ENCODE measurements at places on chromosomes 11 and 22.

- peak; percentile 90 for DNase-seq
Measured at GRCh38 chr11:63917692-63918506, 935 bp upstream of the RCOR2 start.

GRCh38 chr11:21427726-21428125 lies 758.3 kb downstream of the NELL1 start:
- no peak for DNase-seq

GRCh38 chr11:123406441-123407129 lies 23.5 kb upstream of the GRAMD1B start:
- DNase-seq = no peak

DNA sequence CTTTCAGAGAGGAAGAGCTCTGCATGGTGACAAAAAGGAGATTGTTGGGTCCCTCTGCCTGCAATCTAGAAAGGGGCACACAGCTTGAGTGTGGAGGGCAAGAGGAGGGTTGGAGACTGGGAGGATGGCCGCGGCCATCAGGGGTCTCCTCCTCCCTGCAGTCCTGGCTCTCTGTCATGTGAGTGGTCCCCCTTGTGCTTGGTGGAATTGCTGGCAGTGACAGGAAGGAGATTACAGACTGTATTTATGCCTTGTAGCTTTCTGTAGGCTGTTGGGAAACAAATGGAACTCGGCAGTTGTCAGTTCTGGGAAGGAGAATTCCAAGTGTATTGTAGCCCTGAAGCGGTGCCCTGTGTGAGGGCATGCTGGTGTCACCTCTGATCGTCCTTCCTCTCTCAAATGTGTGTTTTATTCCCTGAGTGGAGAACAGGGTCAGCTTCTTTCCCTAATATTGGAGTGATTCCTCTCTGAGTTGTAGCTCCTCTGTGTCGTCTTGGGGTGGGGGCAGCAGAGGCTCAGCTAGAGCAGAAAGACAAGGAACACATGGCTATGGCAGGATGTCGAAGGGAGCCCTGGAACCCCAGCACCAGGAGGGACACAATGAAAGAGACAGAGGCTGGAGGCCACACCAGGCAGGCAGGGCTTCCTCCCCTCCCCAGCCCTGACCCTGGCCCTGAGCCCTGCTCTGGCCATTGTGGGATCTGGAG lies 163.1 kb downstream of the PKNOX2 start:
- no peak for DNase-seq

- DNase-seq = no peak
Measured at GRCh38 chr11:14764579-14765527, 121.2 kb downstream of the PDE3B start.

- no peak for DNase-seq
Measured at GRCh38 chr11:79186669-79187068, 254.2 kb downstream of the TENM4 start.

- no peak for DNase-seq
Measured at GRCh38 chr11:2655834-2656622, 43.8 kb downstream of the KCNQ1OT1 start.

DNA sequence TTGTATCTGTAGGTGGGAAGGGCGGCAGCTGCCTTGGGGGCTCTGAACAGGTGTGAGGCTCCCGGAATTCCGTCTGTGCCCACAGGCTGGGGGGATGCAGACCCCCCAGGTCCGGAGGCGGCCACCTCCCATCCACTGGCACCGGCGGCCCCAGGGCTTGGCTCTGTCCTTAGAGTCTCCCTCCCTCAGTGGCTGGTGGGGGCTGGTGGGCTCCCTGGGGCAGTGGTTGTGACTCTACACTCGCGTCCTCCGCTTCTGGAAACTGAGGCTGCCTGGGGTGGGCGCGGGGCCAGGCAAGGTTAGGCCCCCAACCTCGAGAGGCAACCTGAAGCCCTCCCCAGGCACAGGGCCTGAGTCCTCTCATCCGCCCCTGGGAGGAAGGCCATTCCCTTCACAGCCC lies 1305.4 kb downstream of the BRD1 start:
- DNase-seq = no peak

DNA sequence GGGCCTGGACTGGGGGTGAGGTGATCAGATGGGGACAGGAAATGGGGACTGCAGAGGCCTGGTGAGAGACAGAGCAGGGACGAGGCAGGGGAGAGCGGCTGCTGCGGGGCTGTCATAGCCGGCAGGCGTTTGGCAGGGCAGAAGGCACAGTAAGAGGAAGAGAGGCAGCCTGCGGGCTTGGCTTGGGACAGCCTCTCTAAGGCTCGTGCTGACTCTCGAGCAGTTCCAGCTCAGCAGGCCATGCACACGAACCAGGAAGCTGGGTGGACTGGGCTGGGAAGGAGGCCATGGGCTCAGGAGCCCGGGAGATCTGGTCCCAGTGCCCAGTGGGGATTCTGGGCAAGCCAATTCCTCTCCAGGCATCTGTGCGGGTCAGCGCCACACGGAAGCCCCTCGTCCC lies 19.6 kb upstream of the EIF3D start:
- DNase-seq = no peak

DNA sequence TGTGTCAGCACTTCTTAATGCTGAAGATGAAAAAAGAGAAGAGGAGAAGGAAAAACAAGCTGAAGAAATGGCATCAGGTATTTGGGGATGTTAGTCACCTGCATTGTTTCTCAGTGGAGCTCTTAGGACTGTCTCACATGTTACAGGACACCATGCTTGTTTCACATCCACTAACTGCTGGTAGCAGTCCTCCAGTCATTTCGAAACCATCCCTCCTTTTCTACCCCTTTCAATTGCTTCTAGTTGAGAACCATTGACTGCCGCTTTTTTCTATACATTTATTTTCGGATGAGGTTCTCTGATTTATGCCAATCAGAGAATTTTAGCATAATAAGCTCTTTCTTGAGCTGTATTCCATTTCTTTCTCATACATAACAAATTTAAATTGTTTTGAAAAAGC lies 21.5 kb downstream of the BIRC2 start:
- DNase-seq = no peak

GRCh38 chr11:3058753-3059664 lies 1.8 kb upstream of the CARS1 start:
- no peak for DNase-seq

GRCh38 chr11:81772166-81772565 lies 961.5 kb downstream of the FAM181B start:
- no peak for DNase-seq

DNA sequence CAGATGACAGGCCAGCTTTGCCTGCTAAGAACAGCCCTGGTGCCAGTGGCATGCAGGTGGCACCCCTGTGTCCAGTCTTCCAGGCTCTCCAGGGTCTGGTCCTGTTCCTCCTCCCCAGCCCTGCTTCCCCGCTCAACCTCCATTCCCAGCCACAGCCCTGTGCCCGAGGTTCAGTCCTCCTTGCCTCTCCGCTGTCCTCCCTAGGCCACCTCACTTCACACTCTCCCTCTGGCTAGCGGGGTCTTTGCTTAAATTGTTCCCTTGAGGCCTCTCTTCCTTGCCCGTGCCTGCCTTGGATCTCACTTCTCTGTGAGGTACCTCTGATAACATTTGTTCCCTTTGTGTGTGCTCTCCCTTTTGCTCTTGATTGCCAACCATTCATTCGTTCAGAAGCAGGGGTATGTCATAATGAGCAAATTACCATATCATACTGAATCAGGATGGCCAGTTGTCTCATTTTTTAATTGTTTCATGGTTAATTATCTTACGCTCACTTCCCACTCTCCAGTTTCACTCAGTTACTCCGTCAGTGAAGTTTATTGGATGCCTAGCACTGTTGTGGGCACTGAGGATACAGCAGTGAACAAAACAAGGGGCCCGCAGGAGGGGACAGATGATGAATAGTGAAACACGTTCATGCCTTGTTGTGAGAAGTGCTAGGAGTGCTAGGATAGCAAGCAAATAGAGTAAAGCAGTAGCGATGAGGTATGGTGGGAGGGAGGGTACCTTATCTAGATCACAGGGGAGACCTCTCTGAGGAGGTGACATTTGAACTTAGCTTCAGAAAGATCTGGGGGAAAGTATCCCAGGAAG lies 7.4 kb downstream of the BMAL1 start:
- no peak for DNase-seq

DNA sequence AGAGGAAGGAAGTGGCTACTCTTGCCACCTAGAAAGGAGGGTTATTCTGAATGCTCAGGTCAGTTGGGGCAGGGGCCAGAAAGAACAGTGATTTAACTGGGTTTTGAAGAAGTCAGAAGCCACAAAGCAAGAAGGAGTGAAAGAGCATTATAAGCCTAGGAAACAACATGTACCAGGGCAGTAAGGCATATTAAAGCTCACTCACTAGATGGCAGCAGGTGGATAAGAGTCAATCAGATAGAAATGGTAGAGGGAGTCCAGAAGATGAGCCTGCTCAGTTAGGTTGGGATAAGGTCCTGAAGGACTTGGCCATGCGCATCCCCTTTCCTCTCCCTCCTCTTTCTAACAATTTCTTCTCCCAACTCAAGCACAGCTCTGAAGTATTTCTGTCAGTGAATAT lies 22.0 kb upstream of the PATE1 start:
- DNase-seq = no peak

GRCh38 chr11:19680829-19681368 lies 31.7 kb upstream of the NAV2 start:
- DNase-seq = no peak

DNA sequence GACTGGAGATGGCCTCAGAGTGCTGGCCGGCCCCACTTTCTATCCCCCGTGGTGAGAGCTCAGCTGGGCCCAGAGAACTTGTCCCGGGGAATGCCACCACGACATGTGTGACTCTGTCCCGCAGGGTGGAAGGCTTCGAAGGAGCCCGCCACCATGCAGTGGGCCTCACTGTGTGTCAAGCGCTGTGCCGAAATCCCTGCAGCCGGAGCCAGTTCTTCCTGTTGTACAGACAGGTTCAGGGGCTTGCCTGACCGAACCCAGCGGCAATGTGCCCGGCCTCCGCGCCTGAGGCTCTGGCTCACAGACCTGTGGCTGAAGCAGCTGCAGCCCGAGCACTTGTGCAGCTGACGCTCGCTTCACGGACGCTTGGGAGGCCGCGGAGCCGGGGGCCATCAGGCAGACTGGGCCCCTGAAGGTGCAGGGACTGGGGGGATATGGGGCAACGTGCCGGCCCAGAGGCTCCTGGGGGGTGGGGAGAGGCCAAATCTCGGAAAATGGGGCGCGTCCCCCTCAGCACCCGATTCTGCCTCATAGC lies 650 bp downstream of the PPM1F start:
- DNase-seq = peak; percentile 76

DNA sequence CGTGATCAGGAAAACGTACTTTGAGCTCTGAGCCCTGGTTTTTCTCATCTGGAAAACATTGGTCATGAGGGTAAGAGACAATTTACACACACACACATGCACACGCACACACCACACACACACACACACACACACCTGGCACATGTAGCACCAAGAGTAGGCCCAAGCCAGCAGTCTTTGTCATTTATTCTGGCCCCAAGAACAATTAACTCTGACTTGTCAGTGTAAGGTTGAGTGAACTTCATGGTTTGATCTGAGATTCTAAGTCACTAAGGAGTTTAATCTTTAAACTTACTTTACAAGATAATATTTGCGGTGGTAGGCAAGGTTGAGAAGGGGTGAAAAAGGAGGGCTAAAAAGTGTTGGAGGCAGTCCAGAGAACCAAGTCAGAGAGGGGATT lies 44.1 kb downstream of the MMP20 start:
- DNase-seq = no peak

DNA sequence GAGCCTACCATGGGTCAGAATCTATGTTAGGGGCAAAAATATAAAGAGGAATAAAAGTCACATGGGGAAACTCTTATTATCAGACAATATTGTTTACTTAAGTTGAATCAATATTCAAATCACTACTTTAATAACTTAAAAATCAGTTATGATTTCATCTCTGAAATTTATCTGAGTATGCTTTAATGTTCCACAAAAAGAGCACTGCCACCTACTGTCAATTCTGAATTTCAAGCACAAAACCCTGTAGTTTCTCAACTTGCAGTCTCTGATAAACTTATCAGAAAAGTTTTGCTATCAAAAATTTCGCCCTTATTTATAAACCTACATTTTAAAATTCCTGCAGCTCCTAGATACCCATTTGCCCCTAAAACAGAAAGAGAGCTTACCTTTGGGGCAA lies 47.3 kb downstream of the RDX start:
- no peak for DNase-seq

- DNase-seq = no peak
Measured at GRCh38 chr11:134367781-134368180, 36.0 kb downstream of the GLB1L2 start.

GRCh38 chr11:11973361-11973800 lies 35.0 kb downstream of the DKK3 start:
- peak; percentile 94 for DNase-seq

GRCh38 chr22:37898441-37899181 lies 7.5 kb upstream of the MICALL1 start:
- DNase-seq = peak; percentile 42

DNA sequence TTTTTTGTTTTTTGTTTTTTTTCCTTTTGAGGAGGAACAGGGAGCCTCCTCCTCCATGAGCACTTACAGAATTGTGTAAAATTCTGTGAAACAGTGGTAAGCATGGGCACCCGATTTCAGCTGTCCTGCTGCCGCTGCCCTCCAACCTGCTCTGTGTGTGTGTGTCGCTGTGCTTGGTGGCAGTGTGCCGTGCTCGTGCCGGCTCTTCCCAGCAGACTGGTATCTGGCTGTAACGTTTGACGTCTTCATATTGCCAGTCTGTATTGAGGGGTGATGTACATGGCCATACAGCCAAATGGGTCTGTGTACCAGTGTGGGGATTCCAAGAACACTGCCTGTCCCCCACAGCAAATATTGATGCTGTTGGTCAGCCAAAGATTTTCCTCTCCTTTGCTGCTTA lies 97.1 kb downstream of the CWC15 start:
- no peak for DNase-seq

DNA sequence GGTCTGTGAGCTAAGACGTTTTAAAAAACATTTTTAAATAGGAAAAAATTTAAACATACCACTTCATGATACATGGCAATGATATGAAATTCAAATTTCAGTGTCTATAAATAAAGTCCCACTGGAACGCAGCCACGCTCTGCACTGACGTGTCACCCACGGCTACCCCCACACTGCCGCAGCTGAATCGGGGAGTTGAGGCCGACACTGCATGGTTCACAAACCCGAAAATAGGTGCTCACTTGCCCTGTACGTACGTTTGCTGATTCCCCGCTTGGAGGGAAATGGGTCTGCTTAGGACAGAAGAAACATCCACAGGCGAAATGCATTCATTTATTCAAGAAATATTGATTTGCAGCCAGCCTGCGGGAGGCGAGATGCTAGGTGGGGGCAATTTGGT lies 1342.3 kb downstream of the TBC1D22A start:
- DNase-seq = no peak

DNA sequence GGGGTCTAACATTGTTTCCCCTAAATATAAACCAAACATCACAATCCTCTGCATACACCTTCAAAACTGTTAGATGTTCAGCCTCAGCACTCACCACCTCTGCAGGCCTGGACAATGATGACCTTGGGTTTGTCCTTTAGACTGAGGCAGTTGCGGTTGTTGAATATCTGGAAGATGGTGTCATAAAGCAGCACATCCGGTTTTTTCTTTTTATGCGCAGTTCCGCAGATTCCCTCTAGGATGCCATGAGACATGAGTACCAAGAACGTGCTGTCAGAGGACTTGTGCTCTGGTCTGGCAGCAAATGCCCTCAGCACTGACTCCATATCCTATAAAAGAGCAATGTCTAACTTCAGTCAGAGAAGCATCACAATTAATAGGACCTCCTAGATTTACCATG lies 22.8 kb downstream of the CASP5 start:
- no peak for DNase-seq

- peak; percentile 68 for DNase-seq
Measured at GRCh38 chr22:30206944-30207343, 39.6 kb downstream of the LIF start.
